Tibial nerve (tissue), 4 donors: ENCODE measurements at places on chromosomes 2 and 18. TPM values are rescaled to one million over a fixed set of nuclear protein-coding genes. Genes with fewer than 3 reads are reported as not detected.

DNA sequence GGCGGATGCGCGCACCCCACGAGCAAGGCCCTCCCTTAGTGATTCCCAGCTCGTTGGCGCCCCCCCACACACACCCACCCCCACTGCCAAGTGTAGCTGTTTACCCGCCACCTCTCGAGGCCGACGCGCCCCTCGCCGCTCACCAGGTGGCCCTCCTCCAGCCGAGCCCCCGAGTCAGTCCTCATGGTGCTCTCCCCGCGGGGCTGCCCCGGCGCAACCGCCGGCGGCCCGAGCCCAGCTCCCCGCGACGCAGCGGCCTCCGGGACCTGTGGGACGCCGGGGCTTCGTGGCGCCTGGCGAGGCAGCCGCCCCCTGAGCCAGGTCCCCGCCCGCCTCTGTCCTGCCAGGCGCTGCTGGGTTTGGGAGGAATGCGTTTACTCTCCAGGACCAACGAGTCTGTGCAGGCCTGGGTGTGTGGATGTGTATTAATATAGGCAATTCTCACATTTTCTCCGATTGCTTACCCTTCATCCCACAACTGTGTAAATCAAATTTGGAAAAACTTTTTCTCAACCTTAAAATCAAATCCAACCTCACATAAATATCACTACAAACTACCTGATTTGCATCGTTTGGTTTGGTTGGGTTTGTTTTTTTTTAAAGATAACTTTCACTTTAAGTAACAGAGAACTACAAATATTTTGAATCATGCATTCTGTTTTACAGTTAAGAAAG, at the start of gene TMEM237:
TSS of gene TMEM237 (minus strand) at position 288 of the 675 bp plus-strand sequence. CDS start at position 185, 103 bp downstream.
- H3K27me3 ChIP-seq = no peaks in the 10 kb centered on the region
- H3K4me1 ChIP-seq = no peaks in the 10 kb centered on the region
- peak within 1 kb of the TSS; percentile 76 for H3K4me3 ChIP-seq
- DNase-seq = peak; percentile 29
- peak within 1 kb of the TSS; percentile 98 for H3K27ac ChIP-seq
- peaks cover 10% of the 10 kb centered on the region for H3K36me3 ChIP-seq

DNA sequence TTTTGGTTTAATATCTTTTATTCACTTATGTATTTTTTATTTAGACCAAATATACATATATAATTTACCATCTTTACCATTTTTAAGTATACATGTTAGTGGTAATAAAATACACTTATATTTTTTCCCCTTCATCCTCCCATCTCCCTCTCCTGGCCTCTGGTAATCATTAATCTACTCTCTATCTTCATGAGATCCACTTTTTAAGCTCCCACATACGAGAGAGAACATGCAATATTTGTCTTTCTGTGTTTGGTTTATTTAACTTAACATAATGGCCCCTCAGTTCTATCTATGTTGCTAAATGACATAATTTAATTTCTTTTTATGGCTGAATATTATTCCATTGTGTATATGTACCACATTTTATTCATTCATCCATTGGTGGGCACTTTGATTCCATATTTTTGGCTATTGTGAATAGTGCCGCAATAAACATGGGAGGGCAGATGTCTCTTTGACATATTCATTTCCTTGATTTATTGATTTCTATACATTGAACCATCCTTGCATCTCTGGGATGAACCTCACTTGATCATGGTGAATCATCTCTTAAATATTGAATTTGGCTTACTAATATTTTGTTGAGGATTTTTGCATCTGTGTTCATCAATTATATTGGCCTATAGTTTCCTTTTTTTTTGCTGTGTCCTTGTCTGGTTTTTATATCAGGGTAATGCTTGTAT, 41.5 kb upstream of the MEP1B start:
- H3K36me3 ChIP-seq = no peaks in the 10 kb centered on the region
- DNase-seq = no peak
- no peak overlapping the region for H3K27ac ChIP-seq
- H3K4me3 ChIP-seq = no peak overlapping the region
- no peaks in the 10 kb centered on the region for H3K4me1 ChIP-seq

GRCh38 chr2:171745141-171745540, 57.9 kb downstream of the DYNC1I2 start:
- no peaks in the 10 kb centered on the region for H3K4me1 ChIP-seq
- H3K27ac ChIP-seq = no peak overlapping the region
- H3K36me3 ChIP-seq = no peaks in the 10 kb centered on the region

HOXD3 gene
- 10.6 TPM for total RNA-seq

TMEM17 gene
- 3.1 TPM for total RNA-seq
